Smooth muscle cell of the umbilical artery (primary cell): ENCODE measurements at places on chromosomes 2 and 18. TPM values are rescaled to one million over a fixed set of nuclear protein-coding genes. Genes with fewer than 3 reads are reported as not detected.

Gene TMEM169
- under 0.01 and 0.14 TPM in 2 replicates for total RNA-seq

Gene TSPYL6
- total RNA-seq, result not detected in 2 replicates

Gene REG3G
- not detected in 2 replicates for total RNA-seq

Gene COA5
- total RNA-seq, result 19.7 and 28.8 TPM in 2 replicates

Gene TPO
- total RNA-seq, result not detected in 2 replicates

Gene PTMA
- total RNA-seq, result 453 and 665 TPM in 2 replicates

Gene ST6GAL2
- total RNA-seq, result 10.7 and 12.9 TPM in 2 replicates

Gene TMEM200C
- under 0.01 TPM in 1 of 2 replicates, not detected in the other for total RNA-seq

Gene ANKRD53
- total RNA-seq, result 1.5 and 1.8 TPM in 2 replicates

Gene CRYBA2
- total RNA-seq, result not detected in 2 replicates

Gene ADCYAP1
- not detected in 2 replicates for total RNA-seq

Gene UGP2
- 245 and 383 TPM in 2 replicates for total RNA-seq

Gene BOLL
- total RNA-seq, result not detected in 2 replicates

Gene CAPN14
- under 0.01 and 0.14 TPM in 2 replicates for total RNA-seq

Gene MERTK
- 0.30 and 0.46 TPM in 2 replicates for total RNA-seq
